ENCODE measurements at places on chromosomes 6 and 20.

DNA sequence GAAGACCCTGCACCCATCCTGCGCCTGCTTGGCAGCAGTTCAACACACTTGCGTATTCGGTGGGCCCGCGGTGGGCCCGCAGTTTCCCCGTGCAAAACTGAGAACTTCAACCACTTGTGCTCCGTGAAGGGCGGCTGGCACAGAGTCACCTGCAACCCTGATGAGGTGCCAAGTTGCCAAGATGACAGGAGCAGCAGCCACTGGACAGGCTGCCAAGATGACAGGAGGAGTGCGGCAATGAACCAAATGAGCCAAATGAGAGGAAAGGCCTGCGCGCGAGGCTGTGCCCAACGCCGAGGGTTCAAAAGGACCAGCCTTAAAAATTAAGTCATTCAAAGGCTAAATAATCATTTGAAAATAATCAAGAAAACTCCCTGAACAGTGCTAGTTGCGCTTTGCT lies 20.1 kb downstream of the DIDO1 start:
- DNase-seq, result no peak

DNA sequence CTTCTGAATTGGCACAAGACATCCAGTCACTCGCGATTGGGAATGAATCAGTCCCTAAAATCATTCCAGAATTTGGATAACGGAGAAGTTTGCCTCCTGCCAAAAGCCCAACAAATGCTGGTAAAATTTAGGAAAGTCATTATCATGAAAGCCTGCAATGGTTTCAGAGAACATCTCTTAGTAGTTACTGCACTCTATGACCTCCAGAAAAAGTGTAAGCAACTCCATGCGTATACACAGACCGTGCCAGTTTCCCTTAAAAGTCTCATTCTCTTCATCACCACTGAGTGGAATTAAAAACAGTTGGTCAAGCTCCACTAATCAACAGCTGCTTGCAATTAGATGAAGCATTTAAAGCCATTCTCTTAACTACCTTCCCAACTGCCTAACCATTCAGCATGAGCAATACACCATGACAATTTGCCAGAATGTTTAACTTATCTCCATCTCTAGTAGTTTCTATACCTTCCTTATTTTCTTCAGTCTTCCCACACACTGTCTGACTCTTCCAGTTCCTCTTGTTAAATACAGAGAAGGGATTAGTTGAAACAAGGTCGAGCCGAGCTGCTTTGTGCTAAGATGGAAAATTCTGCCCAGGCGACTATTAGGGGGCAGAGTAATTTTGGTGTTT lies 183.6 kb upstream of the PRDM1 start:
- peak; percentile 11 for DNase-seq

GRCh38 chr20:23088866-23089265 lies 2.7 kb upstream of the CD93 start:
- no peak for DNase-seq

- no peak for DNase-seq
Observed at GRCh38 chr6:164098857-164099267, 684.3 kb downstream of the QKI start.

GRCh38 chr6:148693882-148694484 lies 52.8 kb upstream of the UST start:
- no peak for DNase-seq

- peak; percentile 38 for DNase-seq
Observed at GRCh38 chr6:25660512-25660911, 8.5 kb downstream of the SCGN start.

- no peak for DNase-seq
Observed at GRCh38 chr6:96142142-96142541, 126.4 kb downstream of the FUT9 start.

DNA sequence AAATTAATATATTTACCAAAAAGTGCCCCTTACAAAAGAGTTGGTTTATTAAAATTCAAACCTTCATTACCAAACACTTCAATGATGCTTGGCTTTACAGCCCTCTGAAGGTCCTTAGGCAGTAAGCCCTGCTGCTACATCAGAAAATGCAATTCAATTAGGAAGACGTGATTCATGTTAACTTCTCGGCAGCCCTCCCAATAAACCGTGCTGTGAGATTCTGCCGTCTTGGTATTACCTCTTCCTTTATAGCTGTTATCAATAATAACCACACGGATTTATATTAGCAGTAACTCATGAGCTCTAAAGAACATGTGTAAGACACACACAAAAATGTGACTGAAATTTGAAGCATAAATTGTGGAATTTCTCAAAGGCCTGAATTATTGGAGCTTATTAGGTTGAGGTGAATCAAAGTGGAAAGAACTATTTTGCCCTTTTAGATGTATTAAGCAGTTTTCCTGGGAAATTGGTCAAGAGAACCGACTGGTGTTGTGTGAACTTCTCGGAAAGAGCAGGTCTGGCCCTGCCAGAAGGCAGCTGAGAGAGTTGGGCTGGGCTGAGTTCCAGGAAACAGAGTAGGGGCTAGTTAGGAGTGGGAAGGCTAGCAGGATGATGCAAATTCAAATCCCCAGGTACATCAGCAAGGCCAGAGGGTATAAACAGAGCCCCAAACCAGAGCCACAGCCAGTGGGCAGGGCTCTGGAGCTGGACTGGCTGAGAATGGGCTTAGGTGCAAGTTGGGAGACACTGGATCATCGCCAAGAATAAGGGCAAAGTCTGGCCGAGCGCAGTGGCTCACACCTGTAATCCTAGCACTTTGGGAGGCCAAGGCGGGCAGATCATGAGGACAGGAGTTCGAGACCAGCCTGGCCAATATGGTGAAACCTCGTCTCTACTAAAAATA lies 33.1 kb downstream of the FGD2 start:
- no peak for DNase-seq

DNA sequence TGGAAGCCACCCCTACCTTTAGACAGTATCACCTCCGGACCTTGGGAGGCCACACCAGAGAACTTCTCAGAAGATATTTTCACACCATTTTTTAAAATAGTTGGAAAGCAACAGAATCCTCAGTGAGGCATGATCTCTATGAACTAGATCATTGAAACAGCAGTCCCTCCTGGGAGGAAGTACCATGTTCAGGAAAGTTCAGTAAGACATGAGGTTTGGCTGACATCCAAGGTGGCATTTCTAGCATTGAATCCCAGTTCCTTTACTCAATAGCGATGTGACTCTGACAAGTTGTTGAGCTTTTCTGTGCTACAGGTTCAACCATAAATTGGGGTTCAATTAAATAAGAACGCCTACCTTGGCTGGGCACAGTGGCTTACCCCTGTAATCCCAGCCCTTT lies 169.0 kb downstream of the TBC1D7 start:
- DNase-seq, result peak; percentile 2

DNA sequence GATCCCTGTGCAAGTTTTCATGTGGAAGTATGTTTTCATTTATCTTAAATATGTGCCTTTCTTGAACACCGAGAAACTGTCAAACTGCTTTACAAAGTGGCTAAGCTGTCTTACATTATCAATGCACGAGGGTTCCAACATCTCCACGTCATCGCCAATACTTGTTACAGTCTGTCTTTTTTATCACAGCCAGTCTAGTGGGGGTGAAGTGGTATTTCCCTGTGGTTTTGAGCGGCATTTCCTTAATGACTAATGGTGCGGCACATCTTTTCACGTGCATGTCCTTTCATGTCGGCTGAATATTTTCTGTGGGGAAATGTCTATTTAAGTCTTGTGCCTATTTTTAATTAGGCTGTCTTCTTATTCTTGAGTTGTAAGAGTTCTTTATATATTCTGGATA lies 280.4 kb downstream of the FOXC1 start:
- peak; percentile 71 for DNase-seq

DNA sequence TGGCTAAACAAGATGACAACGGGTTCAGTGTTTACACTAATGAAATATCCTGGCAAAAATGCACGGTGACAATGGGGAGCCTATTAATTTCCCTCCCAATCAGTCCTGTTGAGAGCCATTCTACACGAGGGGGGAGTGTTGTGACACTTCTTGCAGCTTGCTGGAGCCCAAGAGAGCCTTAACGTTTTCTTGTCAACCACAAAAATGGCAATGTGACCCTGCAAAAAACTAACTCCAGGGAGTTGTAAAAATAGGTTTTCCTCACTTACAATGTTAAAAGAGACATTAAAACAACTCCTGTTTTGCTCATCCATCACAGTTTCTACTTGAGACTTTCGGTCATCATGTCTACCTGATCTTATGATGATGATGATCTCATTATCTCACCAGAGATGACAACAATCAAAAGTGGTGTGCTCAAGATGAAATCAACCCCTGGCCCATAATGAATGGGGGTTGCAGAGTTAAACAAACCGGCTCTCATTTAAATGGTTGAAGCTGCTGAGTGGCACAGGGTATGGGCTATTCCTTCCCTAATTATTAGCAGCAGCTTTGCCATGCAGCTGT lies 57.9 kb downstream of the GJA10 start:
- no peak for DNase-seq

- DNase-seq, result no peak
Observed at GRCh38 chr6:161204866-161205557, 68.8 kb downstream of the AGPAT4 start.

DNA sequence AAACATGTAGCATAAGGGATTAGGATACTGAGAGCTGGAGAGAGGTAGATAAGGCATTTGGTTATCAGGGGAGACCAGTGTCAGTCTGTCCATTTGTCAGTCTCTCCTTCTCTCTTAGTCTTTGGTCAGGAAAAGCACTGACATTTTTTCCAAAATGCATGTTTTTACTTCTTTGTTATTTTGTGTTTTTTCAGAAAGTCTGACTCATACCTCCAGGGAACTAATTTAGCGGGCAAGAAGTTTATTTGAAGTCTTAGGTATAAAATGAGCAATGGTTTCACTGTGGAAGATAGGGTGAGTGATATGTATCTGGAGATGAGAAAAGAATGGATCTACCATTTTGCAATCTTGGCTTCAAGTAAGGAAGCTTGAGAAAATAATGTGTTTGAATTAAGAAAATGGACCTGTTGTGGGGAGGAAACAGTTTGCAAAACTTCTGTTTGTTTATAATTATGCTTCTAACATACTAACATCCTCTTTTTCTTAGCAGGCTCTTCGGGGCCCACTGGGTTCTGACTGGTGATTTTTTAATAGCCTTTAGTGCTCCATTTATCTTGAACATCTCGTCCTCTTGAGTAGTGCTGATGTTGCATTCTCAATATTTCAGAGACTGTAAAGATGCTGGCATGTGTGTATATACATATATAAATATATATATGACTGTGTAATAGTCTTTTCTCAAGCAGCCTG lies 66.9 kb upstream of the FABP7 start:
- peak; percentile 55 for DNase-seq

- DNase-seq, result no peak
Observed at GRCh38 chr6:53378208-53378607, 29.5 kb upstream of the ELOVL5 start.

DNA sequence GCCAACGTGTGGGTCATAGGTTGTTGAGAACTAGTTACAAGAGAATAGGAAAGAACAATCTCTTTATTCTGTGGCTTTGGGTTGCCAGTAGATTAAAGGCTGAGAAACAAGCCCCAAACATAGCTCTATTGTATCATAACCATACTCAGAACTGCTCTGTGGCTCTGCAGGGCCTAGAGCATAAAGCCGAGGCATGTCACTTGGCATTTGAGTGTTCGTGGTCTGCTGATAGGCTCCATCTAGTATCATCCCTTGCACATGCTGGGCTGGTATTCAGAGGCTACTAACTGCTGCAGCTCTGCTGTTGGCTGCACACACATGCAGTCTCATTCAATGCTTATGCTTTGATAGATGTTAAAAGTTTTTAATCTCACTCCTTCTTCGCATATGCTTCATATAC lies 157.9 kb downstream of the OGFRL1 start:
- DNase-seq, result no peak

DNA sequence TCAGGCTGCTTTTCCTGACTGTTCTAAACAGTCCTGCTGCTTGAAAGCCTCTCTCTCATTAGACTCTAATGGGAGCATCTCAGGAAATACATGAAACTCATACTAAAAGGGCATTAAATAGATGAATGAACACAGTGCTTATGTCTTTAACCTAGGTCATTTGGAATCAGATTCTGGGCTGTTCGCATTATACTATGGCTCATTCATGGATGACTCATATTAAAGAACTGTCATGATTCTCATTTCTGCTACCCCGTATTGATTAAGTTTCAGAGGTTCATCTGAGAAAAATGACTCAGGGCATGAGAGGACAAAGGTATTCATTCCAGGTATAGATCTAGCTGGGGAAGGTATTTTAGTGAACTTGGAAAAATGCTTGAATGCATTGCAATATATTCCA lies 335.5 kb downstream of the GJA1 start:
- no peak for DNase-seq

- no peak for DNase-seq
Observed at GRCh38 chr6:46190889-46191288, 20.1 kb upstream of the ENPP5 start.

DNA sequence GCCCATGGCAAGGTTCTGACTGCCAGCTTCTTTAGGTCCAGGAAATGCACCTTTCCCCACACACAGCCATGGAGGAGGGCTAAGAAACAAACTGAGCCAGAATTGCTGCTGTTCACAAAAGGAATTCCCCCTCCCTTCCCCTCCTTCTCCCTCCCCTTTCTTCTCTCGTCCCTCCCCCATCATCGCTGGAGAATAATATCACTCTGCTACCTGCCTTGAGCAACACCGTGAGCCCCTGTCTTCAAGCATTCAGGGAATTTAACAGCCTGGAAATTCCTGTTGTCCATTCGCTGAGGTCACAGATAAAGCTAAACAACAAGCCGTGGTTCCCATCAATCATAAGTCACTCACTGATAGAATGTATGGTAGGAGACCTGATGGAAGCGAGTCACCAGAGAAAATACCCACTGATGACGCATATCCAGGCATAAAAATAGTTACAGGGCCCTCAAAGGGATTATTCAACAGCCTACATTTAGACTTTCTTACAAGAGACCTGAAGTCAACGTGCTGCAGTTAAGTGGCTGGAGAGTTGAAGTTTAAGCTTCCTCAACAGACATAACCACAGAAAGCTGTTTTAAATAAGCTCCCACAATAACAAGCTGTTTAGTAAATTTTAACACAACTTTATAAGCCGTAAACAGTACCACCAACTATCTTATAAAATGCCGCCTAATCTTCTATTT lies 59.7 kb downstream of the HIVEP2 start:
- DNase-seq, result peak; percentile 97

- no peak for DNase-seq
Observed at GRCh38 chr6:37050045-37050853, 44.8 kb downstream of the FGD2 start.

- no peak for DNase-seq
Observed at GRCh38 chr6:158687506-158687905, 37.7 kb downstream of the SYTL3 start.

- peak; percentile 94 for DNase-seq
Observed at GRCh38 chr20:45337367-45338120, 10.7 kb downstream of the SDC4 start.

DNA sequence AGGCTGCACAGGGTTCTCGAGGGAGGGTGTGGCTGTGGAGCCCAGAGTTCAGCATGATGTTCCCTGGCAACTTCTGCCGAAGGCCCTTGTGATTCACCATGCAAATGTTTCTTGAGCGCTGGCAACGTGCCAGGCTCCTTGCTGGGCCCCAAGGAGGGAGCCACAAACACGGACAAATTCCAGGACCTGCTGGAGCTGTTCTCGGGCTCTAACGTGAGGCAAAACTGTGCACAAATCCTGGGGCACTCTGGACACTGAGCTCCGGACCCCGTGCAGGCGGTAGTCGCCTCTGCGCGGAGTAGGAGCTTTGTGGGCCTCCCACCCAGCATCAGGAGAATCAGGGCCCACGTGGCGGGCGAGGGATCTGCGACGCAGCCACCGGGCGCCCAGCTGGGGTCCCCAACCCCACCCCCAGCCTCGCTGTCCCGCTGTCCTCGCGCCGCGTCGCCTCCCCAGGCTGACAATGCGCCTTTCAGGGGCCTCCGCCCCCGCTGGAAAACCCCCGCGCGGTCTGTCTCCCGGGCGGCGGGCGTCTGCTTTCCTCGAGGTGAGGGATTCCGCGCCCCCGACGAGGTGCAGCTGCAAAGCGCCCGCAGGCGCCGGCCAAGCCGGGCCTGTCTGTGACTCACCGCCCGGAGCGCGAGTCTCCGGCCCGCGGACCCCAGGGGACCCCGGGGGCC lies 31.7 kb upstream of the SCUBE3 start:
- DNase-seq, result peak; percentile 92
